IMR-90 (cell line): ENCODE measurements at places on chromosomes 16 and 17. TPM values are rescaled to one million over a fixed set of nuclear protein-coding genes. Genes with fewer than 3 reads are reported as not detected.

The KRT23 gene
- total RNA-seq, result 0.28 and 0.36 TPM in 2 replicates

DNA sequence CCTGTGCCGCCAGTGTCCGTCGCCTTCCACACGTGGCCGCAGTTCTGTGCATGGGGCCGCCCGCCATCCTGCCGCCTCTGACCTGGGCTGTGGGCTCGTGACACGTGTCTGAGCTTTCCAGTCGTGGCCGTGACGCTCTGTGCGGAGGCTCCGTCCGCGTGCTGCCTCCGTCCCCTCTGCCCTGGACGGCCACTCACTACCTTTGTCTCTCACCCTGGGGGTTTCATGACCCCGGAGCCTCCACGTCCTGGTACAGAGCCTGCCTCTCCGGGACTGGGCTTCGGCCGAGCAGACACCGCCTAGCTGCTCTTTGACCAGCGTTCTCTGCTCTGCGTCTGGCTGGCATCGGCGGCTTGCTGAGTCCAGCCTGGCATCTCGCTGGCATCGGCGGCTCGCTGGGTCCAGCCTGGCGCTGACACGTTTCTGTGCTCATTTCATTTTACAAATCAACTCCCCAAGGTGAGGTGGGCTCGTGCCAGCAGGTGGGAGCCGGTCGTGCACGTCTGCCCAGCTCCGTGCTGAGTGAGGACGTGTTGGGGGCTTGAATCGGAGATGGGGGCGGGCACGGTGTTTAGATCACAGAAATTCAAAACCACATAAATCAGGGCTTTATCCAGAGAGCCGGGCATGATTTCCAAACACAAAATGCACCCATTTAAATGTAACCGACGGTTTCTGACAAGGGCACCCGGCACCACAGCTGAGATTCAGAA is 44.3 kb upstream of the GNG13 start:
- DNase-seq, result no peak

The RHBDF2 gene
- total RNA-seq, result 1.3 and 1.4 TPM in 2 replicates

The CARD14 gene
- not detected in 2 replicates for total RNA-seq

DNA sequence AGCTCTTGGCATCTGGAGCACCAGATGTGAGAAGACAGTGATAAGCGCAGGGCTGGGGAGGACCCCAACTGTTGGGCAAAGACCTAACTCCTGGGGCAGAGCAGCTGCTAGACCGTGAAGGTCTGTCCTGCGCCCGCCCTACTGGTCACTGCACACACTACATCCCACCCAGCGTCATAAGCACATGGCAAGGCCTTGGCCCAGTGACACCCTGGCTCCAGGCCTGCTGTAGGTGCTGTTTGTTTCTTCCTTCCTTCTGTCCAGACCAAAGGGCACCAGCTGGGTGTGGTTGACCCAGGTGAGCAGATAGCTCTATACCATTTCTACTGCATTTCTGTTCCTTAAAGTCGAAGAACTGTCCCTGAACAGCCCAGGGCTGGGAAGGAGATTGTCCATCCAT is 6.4 kb downstream of the TRPV3 start:
- no peak for DNase-seq
